AG04449 (cell line): ENCODE measurements at places on chromosomes 11 and 22.
A peak's percentile ranks its signal among the peaks of the same experiment; 100 is the strongest.

DNA sequence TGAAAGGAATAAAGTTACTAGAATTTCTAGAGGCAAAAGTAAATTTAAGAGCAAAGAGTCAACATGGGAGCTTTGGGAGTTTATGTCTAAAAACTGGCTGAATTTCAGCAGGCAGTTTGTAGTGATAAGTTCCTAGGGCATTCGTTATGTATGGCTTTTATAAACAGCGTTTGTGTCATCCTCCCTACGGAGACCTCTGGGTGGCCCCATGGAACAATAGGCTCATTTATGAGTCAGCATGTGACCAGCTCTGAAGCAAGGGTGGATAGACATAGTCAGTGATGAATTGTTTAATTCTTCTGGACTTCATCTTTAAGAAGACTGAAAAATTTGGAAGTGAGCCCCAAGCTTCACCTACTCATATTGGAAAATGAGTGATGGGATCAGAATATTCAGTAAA lies 37.1 kb downstream of the SVIP start:
- no peak for DNase-seq

DNA sequence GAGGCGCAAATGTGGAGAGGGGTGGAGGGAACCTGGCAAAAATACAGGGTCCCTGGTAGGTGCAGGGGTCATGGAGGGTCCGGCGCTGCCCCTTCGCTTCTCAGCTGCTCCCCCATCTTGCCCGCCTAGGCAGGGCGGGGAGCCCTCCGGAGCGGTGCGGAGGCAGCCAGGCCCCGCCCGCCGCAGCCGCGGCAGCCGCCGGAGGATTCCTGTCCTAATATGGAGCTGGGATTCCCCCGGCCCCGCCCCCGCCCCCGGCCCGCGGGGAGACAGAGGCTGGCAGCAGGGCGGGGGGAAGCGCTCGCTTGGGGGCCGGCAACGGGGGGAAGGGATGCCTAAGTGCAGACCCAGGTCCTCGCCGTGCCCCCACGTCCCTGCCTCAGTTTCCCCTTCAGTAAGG lies 1.0 kb upstream of the NPAS4 start:
- no peak for DNase-seq

DNA sequence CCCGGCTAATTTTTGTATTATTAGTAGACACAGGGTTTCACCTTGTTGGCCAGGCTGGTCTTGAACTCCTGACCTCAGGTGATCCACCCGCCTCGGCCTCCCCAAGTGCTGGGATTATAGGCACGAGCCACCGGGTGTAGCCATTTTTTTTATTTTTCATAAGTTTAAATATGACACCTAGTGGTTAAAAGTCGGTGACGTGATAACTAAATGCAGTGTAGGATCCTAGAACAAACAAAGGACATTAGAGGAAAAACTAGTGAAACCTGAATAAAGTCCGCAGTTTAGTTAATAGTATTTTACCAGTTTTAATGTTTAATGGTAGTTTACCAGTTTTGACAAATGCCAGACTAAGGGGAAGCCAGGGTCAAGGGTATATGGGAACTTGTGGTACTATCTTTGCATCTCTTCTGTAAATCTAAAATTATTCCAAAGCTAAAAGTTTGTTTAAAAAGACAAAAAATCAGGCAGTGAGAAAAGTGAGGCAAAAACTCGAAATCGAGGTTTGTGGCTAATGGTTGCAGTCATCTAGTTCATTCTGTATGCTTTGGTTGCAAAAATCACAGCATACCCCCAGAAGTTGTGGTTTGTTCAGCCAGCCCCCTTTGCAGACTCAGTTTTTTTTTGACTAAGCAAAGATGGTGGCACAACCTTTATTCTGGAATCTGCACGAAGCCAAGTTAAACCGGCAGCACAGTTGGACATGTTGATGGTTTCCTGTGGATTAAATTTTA lies 29.6 kb downstream of the TOM1 start:
- DNase-seq: no peak

GRCh38 chr11:364991-365725 lies 4.1 kb upstream of the B4GALNT4 start:
- DNase-seq: no peak

DNA sequence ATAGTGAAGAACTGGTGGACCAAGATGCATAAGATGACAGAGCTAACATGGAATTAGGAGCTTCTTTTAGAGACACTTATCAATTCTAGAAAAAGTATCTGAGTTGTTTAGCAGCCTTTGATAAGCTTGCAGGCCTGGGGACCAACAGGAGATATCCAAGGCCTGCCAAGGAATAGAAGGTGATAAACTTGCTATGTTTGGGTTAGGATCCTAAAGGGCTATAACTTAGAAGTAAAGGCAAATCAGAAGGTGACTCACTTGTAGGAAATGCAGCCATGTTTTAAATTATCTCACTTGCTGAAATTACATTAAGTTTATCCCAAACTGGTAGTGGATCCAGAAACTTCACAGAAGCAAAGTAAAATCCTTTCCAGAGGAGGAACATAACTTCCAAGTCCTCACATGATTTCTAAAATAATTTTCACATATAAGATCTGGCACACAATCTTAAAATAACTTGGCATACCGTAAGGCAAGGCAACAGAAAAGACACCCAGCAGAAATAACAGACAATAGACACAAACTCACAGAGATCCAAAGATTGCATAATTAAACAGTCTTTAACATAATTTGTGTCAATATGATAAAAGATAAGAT lies 69.6 kb upstream of the TEAD1 start:
- no peak for DNase-seq

GRCh38 chr11:17736930-17737817 lies 2.6 kb downstream of the KCNC1 start:
- DNase-seq: no peak

GRCh38 chr11:43573233-43573632 lies 107.3 kb upstream of the HSD17B12 start:
- no peak for DNase-seq

DNA sequence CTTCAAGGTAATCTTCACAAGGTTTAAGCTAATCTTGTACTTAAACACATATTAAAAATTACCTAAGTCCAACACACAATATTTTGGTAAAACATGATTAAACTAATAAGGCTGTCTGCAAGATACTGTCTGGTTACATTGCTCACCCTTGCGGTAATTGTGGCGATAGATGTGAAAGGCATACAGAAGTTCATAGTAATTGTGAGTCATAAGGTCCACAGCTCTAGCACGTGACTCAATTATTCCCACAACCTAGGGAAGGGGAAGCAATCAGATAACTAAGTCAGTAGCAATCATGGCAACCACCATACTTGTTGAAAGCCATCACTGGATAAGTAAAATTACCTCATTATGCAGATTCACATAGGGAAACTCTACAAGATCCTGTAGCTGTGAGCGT lies 30.5 kb upstream of the FNBP4 start:
- peak; percentile 37 for DNase-seq

GRCh38 chr11:34640050-34640923 lies 19.4 kb downstream of the EHF start:
- DNase-seq: no peak

DNA sequence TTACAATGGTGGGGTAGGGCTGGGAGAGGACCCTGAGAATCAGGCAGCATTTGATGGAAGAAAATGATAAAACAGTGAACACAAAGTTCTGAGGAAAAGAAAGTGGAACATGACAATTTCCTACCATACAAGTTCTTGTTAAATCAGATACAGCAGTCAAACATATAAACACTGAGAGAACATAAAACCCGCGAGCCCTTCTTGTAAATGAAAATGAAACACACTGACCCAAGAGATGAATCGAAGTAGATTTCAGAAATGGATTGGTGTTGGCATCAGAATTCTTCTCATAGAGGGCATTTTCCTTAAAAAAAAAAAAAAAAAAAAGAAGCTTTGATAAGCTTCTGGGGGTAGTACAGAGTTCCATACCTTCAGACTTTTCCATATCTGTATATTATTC lies 134.7 kb upstream of the TMEM45B start:
- DNase-seq: no peak

DNA sequence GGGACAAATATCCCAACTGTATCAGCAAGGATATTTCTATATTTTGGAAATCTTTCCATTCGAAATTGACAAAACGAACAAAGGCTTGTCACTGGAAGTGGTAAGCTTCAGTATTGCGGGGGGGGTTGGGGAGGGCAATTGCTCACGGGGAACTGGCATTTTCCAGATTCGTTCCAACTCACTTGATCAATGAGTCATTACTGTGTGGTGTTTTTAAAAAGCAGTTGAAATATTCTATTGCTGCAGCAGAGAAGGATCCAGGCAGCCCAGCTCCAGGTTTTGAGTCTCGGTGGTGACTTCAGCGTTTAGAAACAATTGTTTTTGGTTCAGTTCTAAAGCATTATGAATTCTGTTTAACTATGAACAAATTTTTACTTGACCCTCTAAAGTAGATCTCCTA lies 33.8 kb upstream of the FBLN1 start:
- no peak for DNase-seq

- DNase-seq: no peak
These were observed 23.2 kb downstream of the NEAT1 start for GRCh38 chr11:65445604-65446445.

GRCh38 chr11:117414724-117415123 lies 87.1 kb downstream of the CEP164 start:
- DNase-seq: no peak

- DNase-seq: no peak
These were observed 2.2 kb upstream of the ZFTA start for GRCh38 chr11:63770763-63771162.

DNA sequence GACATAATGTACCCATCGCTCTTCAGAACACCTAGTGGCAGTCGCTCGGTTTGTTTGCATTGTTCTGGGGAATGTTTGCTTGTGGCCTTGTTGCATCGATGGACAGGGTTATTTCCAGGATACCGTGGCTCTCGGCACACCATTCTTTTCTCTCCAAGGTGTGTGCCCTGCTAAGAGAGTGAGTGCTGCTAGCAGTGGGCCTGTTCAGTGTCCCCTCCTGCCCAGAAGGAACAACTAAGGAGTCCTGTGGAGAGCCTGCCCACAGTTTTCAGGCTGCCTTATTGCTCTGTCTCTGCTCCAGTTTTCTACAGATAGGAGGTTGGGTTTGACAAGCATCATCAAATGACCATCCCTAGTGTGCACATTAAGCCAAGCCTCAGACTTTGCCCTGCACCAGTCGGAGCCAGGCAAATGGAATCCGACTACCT lies 1.4 kb downstream of the CRY2 start:
- no peak for DNase-seq

GRCh38 chr11:18243783-18244362 lies 4.6 kb downstream of the SAA2 start:
- peak; percentile 19 for DNase-seq

DNA sequence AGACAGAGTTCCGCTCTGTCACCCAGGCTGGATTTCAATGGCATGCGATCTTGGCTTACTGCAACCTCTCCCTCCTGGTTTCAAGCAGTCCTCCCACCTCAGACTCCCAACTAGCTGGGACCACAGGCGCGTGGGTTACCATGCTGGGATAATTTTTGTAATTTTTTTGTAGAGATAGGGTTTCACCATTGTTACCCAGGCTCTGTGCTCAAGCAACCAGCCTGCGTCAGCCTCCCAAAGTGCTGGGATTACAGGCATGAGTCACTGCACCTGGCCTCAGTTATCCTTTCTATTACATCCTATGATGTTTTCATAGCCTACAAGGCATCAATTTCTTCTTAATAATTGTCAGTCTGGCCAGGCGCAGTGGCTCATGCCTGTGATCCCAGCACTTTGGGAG lies 36.5 kb downstream of the LRRC74B start:
- no peak for DNase-seq

GRCh38 chr11:115208808-115209259 lies 295.4 kb downstream of the CADM1 start:
- no peak for DNase-seq

GRCh38 chr22:41862160-41862529 lies 29.2 kb downstream of the SREBF2 start:
- DNase-seq: no peak

- no peak for DNase-seq
These were observed 111.2 kb downstream of the MRTFA start for GRCh38 chr22:40525250-40525884.

GRCh38 chr11:35786188-35786587 lies 123.6 kb downstream of the TRIM44 start:
- no peak for DNase-seq

DNA sequence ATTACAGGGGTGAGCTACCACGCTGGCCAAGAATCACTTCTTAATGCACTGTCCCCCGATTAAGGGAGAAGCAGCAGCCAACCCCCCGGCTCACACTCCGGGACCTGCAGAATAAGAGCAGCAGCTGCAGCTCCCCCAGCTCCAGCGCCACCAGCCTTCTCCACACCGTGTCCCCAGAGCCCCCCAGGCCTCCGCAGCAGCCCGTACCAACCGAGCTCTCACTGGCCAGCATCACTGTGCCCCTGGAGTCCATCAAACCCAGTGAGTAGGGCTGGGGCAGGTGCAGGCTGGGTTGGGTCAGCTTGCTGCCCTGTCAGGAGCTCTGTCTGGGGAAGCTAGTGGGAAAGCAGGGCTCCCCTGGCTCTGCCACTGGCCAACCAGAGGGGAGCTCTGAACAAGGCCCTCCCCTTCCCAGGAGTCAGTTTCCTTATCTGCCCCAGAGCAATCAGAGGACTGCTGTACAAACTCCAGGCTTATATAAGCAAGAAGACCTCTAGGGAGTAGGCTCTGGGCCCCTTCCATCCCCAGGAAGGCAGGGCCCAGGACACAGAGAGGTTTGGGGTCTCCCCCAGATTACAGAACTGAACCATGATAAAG lies 8.5 kb upstream of the SH3BP1 start:
- DNase-seq: no peak

- no peak for DNase-seq
These were observed 1165.3 kb downstream of the TBC1D22A start for GRCh38 chr22:47927648-47928210.

DNA sequence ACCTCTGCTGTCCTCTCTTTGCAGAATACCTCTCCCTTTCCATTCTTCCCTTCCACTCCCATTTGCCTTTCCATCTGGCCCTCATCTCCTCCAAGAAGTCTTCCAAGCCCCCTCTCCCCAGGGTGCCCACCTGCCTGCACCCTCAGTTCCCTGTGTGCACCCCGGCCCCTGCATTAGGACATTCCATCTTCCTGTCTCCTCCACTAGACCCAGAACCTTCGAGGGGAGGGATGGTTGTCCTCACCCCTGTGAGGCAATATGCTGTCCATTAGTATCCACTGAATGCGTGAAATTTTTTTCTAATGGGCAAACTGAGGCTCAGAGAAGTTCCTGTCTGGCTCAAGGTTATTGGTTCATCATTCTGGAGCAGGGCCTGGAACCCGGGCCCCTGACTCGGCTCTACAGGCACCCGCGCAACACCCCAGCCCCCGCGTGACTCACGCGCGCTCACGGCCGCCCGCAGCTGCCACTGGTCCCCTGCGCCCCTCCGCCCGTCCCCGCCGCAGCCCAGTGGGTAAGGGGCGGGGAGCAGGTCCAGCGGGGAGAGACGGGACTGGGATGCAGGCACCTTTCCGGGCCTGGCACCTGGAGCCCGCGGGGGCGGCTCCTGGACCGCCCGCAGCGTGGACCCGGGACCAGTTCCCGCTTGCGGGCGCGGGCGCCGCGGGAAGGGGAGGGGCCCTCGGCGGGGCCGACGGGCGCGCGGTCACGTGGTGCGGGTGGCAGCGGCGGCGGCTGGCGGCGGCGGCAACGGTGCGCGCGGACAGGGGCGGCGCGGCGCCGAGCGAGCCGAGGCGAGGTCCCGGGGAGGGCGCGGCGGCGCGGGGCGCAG lies 7.0 kb downstream of the SEPTIN3 start:
- DNase-seq: no peak

- no peak for DNase-seq
These were observed 528 bp upstream of the ARRB1 start for GRCh38 chr11:75351791-75352587.
